Smooth muscle cell of the pulmonary artery (primary cell): ENCODE measurements at places on chromosomes 2 and 18. TPM values are rescaled to one million over a fixed set of nuclear protein-coding genes. Genes with fewer than 3 reads are reported as not detected.

Gene RASGRP3
- 2.1 and 3.0 TPM in 2 replicates for total RNA-seq

Gene TNFAIP6
- 10.0 and 31.8 TPM in 2 replicates for total RNA-seq

Gene RAX
- total RNA-seq, result not detected in 2 replicates

Gene C2orf66
- 0.20 and 0.59 TPM in 2 replicates for total RNA-seq

Gene ZNF514
- total RNA-seq, result 11.5 and 14.3 TPM in 2 replicates

Gene TNS1
- 243 and 297 TPM in 2 replicates for total RNA-seq

Gene BOLA3
- 14.7 and 18.1 TPM in 2 replicates for total RNA-seq

Gene COBLL1
- 13.3 and 16.1 TPM in 2 replicates for total RNA-seq

Gene GALNT13
- total RNA-seq, result 0.20 and 1.5 TPM in 2 replicates

Gene POTEI
- total RNA-seq, result not detected in 2 replicates

Gene ELOA2
- total RNA-seq, result not detected in 2 replicates

Gene LTBP1
- 565 and 1,048 TPM in 2 replicates for total RNA-seq

Gene CENPA
- 1.5 and 2.7 TPM in 2 replicates for total RNA-seq

Gene TMEM169
- 0.26 and 0.83 TPM in 2 replicates for total RNA-seq

Gene GKN2
- not detected in 2 replicates for total RNA-seq

Gene NGEF
- total RNA-seq, result 1.3 and 5.7 TPM in 2 replicates
